ENCODE measurements at places on chromosomes 11 and 22.

DNA sequence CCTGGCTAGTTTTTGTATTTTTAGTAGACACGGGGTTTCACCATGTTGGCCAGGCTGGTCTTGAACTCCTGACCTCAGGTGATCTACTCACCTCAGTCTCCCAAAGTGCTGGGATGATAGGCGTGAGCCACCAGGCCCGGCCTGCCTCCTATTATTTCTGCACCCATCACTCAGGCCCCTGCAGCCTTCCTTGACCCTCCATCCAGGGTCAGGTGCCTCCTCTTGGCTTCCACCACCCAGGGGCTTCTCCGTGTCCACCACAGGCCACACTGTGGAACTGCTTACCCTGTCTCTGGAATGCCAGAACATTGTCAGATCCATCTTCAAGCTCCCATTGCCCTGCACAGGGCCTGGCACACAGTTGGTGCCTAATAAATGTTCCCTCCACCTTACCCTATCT, 75.4 kb upstream of the RTL6 start:
- DNase-seq = no peak

- no peak for DNase-seq
These were observed 29.9 kb downstream of the SYN3 start for GRCh38 chr22:33028234-33028633.

DNA sequence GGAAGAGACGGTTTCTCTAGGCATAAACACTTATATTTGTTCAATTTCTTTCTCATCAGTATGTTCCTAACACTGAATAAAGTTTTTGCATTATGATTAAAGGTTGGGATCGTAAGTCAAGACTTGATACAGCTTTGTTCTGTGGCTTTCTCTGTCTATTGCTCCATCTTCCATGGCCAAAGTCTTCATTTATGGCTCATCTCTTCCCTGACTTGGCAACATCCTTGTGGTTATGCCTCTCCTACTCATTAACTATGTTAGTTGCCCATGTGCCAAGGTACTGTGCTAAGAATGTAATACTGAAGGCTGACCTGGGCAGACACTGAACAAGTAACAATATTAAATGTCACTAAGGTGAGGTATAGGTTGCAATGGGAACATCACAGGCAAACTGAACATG, 1.6 kb upstream of the ACCSL start:
- DNase-seq = no peak

- no peak for DNase-seq
These were observed 45.6 kb downstream of the BCR start for GRCh38 chr22:23225724-23226496.

- no peak for DNase-seq
These were observed 40.2 kb downstream of the RPL27A start for GRCh38 chr11:8722809-8723208.

DNA sequence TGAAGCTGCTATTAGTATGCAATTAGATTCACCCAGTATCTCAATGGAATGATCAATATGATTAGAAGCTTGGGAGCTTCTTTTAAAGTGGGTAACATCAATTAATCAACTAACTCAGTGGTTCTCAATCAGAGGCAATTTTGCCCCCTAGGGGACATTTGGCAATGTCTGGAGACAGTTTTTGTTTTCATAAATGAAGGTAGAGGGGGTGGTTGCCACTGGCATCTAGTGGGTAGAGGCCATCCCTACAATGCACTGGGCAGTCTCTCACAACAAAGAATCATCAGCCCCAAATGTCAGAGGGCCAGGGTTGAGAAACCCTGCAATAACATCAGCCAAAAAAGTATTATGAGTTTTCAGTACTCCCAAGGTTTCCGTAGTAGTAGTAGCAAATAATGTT, 5.9 kb upstream of the AMOTL1 start:
- DNase-seq = no peak

DNA sequence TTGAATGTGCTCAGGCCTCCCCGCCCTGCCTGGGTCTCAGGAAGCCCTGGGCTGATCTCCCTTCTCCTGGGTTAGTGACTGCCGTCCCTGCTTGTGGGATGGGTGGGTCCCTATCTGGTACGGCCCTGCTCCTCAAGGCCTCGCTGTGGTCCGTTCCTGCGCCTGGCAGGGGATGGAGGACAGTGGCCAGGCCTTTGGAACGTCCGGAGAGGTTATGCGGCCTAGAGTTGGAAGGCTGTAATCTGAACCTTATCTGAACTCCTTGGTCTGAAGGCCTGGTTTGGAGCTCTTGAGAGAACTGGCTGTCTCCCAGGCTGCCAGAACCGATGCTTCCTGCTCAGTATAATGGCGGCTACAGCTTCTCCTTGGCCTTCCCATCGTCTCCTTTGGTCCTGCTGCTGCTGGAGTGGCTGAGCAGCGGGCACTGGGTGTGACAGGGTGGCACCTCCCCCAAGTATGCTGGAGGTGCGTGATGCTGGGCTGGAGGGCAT, 72.8 kb downstream of the FLI1 start:
- no peak for DNase-seq

- no peak for DNase-seq
These were observed 737.2 kb downstream of the LRRC4C start for GRCh38 chr11:40722179-40722795.

DNA sequence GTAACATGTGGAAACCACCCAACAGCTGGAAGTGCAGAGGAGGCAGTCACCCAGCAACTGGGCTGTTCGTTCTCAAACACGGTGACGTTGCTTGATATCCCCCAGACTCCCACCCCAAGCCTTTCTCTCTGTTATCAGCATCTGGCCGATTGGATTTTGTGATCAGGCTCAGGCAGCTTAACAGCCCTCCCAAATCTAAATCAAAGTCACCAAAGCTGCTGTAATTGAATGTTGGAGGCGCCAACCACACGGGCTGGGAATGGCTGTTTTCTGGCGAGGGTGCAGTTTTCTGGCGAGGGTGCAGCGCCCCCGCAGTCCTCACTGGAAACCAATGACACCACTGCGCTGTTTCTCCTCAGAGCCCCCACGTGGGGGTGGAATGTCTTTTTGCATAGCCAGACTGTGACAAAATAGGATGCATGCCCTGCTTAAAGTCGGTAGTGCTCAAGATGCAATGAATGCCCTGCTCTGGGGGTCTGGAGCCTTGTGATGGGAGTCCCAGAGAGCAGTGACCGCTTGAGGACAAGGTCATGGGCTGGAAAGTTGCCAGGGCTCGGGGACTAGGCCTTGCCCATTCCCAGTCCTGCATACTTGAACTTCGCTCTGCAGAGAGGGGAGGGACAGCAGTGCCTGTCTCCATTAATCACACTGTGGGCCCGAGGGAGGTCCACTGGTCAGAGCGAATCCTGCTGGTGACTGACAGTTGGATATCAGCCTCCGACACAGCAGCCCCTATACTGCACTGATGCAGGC, 105.3 kb downstream of the MORC2 start:
- peak; percentile 50 for DNase-seq

DNA sequence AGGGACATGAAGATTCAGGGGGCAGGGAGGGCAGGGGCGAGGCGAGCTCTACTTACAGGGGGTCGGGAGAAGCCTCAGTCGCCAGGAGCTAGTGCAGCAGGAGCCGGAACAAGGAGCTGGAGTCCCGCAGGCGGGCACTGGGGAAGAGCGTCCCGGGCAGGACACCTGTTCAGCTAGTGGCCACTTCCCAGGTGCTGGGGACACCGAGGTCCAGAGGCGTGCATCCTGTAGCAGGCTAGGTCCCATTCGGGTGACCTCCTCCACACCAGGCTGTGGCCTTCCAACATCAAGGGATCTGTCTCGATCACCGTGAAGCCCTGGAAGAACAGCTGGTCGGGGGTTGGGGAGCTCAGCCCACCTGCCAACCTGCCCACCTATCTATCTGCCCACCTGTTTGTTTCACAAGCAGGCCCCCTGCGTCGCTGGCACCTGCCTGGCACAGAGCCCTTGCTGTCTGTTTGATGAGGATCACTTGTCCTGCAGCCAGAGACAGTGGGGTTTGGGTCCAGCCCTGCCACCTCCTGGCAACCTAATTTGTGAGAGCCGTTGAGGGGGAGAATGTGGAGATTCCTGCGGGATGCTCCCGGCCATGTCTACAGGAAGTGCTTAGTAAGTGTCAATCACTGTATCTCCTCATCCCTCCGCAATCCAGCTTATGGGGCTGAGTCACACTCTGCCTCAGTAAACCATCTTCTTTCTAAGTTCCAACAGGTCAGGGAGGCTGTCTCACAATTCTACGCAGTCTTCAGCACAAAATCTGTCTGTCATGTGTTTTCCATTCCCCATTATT, 940.9 kb downstream of the BRD1 start:
- DNase-seq = no peak

GRCh38 chr11:69493931-69494821, 12.7 kb downstream of the LINC01488 start:
- no peak for DNase-seq

DNA sequence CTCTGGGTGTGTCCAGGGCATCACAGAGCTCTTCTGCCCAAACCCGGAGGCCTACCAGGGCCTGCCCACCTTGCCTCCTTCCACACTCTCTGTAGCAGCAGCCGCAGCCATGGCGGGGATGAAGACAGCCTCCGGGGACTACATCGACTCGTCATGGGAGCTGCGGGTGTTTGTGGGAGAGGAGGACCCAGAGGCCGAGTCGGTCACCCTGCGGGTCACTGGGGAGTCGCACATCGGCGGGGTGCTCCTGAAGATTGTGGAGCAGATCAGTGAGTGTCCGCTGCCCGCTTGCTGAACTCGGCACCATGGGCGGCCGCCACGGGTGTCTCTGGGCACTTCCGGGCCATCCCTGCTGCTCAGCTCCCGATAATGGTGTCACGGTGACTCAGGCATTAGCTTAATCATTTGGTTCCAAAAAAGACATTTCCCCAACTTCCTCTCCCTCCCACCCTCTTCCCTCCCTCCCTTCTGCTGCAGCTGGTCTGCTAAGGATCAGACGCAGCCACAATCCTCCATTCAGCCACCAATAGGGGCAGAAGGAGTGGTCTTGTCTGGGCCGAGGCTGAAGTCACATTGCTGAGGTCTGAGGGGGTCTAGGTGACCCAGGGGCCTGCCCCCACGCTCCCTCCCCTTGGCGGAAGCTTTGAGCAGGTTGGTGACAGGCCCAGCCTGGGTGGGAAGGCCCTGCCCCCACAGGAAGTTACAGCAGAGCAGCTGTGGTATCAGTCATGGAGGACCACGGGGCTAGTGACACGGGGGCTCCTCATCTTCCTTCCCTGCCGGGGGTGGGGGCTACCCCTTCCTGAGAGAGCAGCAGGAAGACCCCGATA, 950 bp downstream of the FERMT3 start:
- no peak for DNase-seq

- DNase-seq = no peak
These were observed 153.0 kb upstream of the LRRC4C start for GRCh38 chr11:41612415-41612814.

DNA sequence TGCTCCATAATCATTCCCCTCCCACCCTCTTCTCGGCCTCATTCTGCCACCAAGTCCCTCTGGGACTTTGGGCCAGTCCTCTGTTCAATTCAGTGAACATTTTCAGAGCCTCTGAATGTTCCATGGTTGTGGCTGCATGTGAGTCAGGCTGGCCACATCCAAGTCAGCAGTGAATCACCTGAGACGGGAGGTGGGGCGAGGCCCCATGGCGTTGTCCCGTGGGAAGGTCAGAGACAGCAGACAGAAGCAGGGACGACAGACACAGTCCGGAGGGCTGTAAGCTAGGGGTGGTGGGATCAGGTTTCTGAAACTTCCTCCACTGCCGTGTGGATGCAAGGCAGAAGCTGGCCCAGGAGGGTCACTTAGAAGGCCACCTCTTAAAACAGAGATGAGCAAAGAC, 324.8 kb downstream of the MN1 start:
- DNase-seq = no peak

DNA sequence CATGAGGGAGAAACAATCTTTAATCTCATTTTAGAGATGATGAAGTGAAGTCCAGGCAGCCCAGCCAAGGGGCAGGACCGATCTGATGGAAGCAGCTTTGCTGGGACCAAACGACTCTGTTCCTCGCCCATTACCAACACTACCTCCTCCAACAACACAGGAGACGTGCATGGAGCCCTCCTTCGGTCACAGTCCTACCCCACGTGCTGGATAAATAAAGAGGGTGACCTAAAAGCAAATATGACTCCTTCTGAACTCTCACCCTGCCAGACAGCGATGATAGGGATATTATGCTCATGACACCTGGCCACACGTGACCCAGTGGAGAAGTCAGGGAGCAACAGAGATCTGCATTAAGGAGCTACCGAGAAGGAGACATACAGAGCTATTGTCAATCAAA, 26.0 kb downstream of the SCGB1A1 start:
- no peak for DNase-seq

- DNase-seq = peak; percentile 41
These were observed 70.7 kb upstream of the E2F8 start for GRCh38 chr11:19311308-19312030.

DNA sequence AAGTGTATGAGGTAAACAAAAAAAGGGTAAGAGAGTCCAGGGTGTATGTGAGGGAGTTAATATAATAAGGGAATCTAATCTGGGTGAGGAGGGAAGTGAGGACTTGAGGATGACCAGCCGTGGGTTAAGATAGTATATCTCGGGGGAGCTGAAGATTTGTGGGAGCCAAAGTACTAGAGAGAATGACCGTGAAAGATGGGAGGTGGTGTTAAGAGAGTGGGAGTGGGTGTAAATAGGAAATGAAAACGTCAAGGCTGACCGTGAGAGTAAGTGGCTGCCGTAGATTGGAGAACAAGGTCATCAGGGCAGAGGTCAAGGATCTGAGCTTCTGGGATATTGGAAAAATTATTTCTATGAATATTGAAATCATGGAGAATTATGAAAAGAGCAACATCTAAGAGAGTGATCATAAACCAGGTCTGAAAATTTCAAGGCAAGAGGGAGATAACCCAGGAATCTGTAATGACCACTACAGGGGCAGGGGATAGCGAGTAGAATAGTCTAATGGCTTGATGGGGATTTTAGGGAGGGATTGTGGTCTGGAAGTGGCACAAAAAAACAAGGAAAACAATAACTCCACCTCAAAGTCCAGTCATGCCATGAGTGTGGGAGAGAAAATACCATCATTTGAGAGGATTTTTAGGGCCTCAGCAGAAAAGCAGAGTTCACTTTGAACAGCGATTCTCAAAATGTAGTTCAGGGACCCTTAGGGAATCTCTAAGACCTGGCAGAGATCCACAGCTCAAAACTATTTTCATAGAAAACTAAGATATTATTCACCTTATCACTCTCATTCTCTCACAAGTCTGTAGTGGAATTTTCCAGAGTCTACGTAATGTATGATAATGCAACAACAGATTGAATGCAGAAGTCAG, 72.0 kb downstream of the PRR5L start:
- no peak for DNase-seq

Data from SK-N-DZ (cell line).